Frontal cortex (tissue), 4 donors: ENCODE measurements at places on chromosomes 7 and 10.
A peak's percentile ranks its signal among the peaks of the same experiment; 100 is the strongest.

DNA sequence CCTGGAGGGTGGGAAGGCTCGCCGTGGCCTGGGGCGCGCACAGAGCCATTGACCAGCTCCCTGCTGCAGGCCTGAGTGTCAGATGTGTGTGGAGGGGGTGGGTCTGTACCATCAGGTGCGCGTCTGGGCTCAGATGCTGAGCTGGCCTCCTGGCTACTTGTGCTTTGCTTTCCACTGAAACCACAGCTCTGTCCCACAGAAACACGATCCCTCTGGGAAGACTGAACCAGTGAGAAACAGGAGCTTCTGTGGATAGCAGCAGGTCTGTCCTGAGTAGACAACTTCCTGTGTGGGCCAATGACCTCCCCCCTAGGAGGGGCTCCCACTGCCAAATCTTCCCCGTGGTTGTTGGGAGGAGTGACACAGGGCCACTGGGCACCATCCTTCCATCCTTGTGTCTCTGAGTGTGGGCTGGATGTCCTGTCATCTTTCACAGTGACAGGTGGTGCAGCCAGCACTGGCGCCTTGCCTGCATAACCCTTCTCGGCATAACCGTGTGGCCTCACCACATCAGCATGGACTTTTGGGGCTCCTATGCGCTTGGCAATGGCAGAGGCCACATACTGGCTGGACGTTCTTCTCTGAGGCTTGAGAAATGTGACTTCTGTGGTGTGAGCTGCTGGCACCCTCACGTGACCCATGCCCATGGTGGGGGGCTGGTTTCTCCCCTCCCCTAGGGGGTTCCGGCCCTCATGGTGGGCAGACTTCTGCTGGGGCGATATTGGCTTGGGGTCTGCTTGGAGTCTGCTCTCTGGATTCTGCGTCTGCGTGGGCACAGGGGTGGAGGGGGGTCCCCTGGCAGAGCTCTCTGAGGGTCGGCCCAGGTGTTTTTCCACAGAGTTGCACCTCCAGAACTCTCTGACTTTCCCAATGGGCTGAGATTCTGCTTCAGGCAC is 245.5 kb upstream of the GRB10 start:
- no peak for DNase-seq

DNA sequence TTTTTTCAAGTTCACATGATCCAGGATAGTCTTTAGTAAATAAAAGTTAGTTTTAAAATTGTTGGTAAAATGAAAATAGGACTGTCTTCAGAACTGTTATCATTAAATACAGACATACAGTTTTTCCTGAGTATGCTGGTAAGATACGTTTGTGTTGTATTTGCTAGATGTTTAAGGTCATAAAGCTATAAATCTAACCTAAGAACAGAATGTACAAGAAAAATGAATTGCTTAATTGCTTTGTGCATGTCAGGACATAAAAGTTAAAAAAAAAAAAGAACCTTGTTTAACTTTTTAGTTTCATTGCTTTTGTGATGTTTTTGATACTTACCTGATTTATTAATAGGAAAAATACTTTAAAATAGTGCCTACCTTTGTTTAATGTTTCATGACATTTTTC is 29.2 kb upstream of the CLDN4 start:
- DNase-seq: no peak

DNA sequence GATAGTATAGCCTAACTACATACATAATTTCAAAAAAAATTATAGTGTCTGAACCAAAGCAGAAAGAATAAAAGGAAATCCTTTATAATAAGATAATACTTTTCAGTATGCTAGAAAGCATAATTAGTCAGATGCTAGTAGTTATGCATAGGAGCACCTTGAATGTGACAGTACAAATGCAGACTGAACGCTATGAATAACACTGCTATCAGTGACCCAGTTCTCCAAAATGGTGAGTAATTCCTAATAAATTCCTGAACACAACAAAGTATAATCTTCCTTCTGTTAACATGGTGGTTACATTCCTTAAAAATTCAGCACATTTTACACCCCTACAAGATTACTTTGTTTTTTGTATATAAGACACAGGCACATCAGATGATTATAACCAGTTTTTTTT is 1.2 kb upstream of the CHPF2 start:
- DNase-seq: no peak

GRCh38 chr10:116836083-116836482 is 13.2 kb upstream of the ENO4 start:
- DNase-seq: no peak

DNA sequence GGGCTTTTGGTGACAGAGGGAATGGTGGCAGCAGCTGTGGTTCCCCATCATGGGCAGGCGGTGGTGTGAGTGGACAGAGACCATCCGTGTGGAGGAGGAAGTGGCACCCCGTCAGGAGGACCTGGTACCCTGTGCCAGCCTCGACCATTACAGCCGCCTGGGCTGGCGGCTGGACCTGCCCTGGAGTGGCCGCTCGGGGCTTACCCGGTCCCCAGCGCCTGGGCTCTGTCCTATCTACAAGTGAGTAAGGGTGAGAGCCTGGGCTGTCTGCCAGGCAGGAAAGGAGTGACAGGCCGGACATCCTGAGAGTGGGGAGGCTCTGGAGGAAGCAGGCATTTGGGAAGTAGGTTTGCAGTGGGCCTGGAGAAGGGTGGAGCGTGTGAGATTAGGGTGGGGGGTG is 2.9 kb upstream of the ZNF467 start:
- DNase-seq: no peak

DNA sequence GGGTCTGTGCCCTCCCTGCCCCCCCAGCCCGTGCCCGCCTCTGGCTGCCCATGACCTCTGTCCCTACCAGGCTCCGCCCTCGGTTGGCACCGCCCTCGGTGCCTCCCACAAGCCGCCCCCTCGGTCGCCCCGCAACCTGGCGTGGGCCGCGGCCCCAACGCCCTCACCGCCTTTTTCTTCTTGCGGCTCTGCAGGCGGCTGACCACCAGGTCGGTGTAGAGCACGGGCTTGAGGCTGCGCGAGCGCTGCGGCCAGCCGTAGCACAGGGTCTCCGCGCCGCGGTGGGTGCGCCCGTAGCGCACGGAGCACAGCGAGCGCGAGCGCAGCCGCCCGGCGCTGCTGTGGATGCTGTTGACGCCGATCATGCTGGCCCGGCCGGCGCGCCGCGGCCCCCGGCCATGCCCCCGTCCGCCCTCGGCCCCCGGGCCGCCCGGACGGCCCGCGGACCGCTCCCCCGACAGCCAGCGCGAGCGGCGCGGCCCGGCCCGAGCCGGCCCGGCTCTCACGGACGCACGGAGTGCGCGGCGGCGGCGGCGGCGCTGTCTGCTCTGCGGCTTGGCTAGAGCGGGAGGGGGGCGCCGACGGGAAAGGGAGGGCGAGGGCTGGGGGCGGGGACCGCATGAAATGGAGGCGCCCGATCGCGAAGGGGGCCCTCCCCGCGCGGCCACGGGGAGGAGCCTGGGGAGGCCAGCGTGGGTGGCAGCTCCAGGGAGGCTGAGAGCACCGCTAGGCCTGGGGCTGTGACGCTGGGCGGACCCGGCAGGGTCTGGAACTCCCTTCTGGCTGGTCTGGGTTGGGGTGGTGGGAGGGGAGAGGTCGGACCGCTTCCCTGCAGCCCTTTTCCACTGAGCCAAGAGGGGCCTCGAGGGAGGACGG is 9.6 kb downstream of the PSD start:
- DNase-seq: peak; percentile 74

- DNase-seq: no peak
Measured at GRCh38 chr7:123569352-123570010, 11.9 kb upstream of the NDUFA5 start.

DNA sequence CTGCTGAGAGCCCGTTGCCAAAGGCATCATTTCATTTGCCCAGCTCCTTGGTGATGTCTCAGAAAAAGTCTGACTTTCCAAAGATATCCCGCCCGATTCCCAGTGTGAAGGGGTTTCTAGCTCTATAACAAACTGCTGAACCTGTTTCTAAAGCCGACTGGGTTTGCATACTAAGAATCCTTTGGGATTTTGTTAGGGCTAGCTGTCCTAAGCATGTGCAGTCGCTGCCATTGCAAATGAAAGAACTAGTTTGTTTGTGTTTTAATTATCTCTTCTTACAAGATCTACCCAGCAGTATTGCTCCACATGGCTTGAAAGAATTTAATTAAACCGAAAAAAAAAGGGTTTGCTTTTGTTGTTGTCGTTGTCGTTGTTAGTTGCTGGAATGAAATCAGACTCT is 476.6 kb downstream of the GATA3 start:
- DNase-seq: no peak

DNA sequence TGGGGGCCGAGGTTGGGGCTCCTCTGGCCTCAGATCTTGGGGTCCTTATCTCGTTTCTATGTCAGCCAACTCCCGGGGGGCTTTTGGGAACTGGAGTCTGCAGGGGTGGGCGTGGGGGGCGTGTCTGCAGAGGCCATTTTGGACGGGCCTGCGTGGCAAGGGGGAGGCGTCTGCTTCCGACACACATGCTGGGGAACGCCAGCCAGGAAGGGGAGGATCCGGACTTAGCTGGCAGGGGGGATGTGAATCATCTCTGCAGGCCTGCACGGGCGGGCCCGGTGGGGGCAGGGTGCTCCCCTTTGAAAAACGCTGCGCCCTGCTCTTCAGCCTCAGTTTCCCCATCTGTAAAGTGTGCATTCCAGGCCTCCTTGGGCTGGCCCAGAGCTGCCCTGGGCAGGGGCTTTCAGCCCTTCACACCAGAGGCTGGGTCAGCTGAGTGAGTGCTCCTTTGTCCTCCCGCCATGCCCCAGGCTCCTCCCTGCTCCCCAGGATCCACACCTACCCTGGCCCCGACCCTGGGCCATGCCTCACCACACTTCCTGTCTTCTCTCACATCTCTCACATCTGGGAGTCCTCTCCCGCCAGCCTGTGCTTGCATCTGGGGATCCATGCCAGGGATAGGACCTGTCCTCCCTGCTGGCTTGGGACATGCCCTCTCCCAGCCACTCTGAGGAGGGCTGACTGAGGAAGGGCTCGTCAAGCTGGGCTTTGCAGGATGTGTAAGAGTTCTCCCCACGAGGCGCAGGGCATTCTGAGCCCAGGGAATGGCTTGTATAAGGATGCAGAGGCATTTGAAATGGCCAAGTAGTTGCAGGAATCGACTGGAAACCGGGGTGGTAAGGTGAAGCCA is 172.6 kb upstream of the TNRC18 start:
- DNase-seq: no peak

DNA sequence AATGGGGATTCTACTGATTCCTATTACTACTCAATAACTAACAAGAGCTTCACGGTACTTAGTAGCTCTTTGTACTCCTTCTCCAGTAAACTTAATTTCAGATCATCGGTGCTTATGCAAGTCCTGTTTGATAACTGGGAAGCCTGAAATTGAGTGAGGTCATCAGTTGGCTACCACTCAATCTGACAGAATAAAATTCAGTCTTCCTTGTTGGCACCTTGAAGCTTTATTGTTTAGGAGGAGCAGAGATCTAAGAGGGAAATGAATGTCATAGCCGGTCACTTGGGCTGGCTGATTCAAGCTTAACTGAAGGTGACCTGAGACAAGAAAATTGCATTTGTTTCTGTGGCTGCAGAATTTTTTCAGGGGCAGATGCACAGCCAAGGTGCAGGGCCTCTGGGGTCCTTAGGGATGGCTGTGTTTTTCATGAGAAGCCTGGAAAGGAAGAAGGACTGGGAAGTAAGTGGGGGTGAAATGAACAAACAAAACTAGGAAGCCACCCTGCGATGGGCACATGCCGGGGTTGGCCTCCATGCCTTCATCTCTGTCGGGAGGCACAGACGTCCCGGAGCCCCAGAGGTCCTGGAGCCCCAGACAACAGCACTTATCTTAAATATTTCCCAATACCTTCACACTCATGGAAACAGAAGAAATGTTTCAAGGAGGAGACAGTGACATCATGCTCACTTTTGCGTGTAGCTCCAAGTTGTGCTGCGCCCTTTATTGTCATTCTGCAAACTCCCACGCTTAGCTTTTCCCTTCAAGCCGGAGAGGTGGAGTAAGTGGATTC is 85.0 kb upstream of the KIF5B start:
- no peak for DNase-seq

DNA sequence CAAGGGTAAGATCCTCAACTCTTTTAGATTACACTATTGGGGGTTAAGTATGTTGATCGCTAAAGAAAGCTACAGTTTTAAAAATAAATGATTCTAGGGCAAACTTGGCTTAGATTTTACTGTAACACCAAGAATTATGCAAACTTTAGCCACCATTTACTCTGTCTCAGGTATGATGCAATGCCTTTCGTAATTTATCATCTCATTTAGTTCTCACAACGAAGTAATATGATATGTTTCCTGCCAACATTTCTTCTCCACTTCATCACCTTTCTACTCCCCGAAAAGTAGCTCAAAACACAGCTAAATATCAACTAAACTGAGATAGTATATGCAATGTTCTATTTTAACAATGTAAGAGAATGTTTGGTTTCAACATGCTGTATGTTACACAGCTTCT is 21.1 kb downstream of the FAM133B start:
- no peak for DNase-seq

DNA sequence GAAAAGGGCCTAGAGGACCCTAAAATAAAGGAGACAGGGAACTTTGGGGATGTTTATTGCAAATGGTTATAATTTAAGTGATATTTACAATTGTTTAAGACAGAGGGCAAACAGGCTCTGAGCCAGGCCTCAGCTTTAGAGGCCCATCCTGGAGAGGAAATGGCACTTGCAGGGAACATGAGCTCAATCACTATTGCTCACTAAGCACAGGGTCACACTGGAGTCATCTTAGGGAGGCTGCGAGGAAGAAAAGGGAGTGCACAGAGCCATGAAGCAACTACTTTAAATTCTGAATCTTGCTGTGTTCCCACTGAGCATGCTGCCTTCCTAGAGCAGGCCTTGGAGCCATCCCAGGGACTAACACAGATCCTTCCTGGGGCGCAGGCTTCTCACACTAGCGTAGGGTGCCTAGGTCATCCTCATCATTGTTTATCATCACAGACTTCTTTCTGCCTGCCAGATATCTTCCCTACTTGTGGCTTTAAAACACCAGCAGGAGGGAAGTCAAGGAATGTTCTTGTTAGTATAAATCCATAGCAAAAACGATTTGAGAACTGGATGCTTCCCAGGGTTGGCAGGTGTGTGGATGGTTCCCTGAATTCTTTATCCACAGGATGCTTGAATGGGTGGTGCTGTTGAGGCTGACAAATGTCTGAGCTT is 12.7 kb upstream of the DNAJB12 start:
- DNase-seq: no peak

DNA sequence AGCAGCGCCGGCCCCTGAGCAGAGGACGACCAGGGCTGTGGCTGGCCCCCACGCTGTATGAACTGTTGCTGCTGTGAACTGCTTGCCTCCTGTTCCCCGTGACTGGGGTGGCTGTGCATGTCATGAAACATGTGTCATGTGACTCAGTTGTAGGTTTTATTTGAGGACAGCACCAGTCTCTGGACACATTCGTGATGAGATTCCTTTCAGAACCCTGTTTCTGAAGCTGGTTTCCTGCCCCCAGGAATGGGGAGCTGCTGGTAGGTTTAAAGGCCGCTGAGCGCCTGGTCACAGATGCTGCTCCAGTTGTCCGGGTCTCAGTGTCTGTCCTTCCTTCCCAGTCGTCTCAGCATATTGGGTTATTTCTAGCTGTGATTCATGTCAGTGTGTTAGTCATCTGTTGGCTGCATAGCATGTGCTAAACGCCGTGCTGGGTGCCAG is 79.1 kb upstream of the PPIF start:
- DNase-seq: no peak

GRCh38 chr7:118311121-118311836 is 86.8 kb downstream of the ANKRD7 start:
- DNase-seq: no peak

- DNase-seq: no peak
Measured at GRCh38 chr7:150375662-150376521, 3.2 kb upstream of the ZNF775 start.

GRCh38 chr10:89206402-89207180 is 526 bp downstream of the CH25H start:
- DNase-seq: no peak
